ENCODE measurements at places on chromosomes 16 and 17.

DNA sequence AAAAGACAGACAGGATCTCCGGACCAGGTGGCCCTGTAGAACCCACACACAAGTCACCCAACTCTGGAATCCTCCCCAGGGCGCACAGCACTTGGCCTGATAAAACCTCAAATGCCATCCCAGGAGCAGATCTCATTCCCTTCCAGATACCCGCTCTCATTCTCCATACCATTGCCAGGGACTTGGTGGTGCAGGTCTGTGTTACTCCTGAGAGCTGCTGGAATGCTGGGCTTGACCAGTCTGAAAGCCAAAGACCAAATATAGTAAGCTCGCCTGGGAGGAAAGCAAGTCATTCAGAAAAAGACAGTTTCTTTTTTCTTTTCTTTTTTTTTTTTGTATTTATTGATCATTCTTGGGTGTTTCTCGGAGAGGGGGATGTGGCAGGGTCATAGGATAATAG is 10.7 kb downstream of the MKS1 start:
- DNase-seq = no peak

DNA sequence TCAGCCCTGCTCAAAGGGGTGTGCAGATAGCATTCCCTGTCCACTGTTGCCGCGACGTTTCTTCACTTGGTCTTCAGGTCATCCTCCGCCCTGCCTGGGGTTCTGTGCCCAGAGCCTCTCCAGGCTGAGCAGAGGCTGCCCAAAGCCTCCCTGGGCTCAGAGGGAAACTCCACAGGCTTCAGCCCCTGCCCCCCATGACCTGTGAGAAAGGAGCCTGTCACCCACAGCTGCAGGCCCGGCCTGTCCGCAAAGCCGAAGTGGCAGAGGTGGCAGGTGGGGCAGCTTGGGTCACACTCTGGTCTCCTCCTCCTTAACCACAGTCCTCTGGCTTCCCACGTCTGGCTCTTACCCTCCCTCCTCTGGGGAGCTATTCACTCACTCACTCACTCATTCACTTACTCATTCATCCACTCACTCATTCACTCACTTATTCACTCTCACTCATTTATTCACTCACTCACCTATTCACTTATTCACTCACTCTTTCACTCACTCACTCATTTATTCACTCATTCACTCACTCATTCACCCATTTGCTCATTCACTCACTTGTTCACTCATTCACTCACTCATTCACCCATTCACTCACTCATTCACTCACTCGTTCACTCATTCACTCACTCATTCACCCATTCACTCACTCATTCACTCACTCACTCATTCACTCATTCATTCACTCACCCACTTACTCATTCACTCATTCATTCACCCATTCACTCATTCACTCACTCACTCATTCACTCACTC is 7.1 kb upstream of the CPSF4L start:
- no peak for DNase-seq

- no peak for DNase-seq
Observed at GRCh38 chr16:81634380-81635062, 144.6 kb upstream of the PLCG2 start.

GRCh38 chr17:79916991-79917901 is 78.0 kb upstream of the CBX4 start:
- no peak for DNase-seq

- no peak for DNase-seq
Observed at GRCh38 chr16:81310045-81310644, 4.6 kb upstream of the GAN start.

DNA sequence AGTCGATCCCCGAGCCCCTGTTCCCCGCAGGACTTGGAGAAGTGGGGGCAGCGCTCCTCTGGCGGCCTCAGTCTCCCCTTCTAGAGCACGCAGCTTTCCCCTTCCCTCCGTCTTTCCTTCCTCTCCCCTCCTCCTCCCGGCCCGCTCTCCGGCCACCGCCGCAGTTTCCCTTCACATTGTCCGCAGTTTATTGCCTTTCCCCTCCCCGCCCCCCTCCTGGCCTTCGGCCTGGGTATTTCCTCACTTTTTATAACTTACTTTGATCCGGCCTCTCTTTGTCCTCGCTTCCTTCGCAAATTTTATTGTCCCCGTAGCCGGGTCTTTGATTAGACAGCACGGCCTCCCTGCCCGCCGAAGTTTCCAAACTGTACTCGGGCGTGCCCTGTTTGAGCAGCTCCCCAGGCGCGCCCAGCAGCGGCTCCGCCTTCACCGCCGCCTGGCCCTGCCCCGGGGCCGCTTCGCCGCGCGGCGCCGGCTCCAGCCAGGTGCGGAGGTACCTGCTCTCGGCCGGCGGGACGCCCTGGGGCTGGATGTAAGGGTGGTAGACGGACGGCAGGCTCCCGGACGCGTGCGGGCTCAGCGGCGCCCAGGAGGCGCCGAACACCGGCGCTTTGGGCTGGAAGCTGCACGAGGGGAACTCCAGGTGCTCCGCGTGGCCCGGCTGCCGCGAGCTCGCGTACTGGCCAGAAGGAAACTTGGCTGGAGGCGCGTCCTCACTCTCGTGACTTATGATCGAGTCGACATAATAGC is 488 bp downstream of the HOXB9 start:
- DNase-seq = no peak

DNA sequence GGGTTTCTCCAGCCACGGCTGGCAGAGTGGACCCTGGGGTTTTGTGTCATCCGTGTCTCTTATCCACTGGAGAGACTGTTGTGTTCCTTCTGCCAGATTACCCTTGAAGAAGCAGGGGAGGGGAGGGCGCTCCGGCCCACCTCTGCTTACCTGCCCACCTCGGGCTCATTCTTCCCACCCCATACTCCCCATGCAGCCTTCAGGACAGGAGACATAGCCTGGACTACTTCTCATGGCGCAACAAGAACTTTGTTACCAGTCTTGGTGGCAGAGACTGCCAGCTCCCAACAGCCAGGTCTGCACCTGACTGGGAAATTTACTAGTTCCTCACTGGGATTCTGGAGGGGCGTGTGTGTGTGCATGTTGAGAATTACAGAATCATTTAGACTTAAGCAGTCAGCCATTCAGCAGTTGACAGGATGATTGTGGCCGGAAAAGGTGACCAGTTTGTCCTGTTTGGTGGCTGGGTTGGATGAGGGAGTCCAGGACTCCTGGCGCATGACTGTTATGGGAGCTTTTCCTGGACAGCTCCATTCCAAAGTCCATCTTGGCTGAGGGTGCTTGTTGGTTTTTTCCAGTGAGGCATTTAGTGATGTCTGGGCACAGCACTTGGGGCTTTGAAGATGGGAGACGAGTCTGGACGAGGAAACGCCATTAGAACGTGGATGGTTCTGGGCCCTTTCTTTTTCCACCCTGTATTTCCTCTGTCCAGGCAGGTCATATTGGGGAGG is 8.7 kb downstream of the GSE1 start:
- DNase-seq = no peak

DNA sequence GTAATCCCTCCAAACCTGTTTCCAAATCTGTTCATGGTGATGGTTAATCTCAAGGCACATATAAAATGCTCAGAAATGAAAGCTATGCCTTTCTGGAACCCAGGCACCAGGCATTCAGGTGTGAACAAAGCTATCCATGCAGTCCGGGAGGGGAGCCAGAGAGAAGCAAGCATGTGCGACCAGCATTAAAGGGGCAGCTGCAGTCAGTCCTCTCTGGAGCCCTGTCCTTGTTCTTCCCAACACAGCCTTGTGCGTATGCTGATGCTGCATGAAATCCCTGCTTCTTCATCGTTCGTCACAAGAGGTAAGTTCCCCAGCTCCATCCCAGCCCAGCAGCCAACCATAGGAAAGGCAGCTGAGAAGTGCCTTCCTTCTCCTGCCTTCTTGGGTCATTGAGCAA is 148.7 kb downstream of the GRIN2A start:
- DNase-seq = no peak

GRCh38 chr17:27976331-27976730 is 66.1 kb upstream of the NLK start:
- DNase-seq = peak; percentile 53

DNA sequence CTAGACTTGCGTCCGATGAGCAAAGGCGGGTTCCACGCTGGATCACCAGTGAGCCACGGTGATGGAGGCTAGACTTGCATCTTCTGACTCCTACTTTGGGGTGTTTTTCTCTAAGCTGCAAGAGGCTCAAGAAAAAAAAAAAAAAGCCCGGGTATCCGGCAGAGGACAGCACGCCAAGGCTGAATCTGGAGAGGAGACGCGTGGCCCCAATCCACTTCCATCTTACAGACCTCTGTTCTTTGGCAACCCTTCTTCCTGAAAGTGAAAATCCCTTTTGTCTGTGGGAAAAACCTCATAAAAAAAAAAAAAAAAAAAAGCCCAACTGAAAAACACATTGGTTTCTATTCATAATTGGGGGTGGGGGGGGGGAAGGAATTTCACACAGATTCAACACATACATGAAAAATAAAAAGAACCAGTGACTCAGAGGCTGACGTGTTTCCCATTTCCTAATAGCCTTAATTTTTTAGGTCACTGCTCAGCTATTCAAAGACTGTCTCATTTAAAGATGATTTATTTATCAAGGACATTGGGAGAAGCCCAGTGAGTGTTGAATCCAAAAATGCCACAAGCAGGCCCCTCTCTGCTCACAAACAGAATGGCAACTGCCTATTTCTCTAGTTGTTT is 258.3 kb downstream of the FOXL1 start:
- DNase-seq = peak; percentile 86

DNA sequence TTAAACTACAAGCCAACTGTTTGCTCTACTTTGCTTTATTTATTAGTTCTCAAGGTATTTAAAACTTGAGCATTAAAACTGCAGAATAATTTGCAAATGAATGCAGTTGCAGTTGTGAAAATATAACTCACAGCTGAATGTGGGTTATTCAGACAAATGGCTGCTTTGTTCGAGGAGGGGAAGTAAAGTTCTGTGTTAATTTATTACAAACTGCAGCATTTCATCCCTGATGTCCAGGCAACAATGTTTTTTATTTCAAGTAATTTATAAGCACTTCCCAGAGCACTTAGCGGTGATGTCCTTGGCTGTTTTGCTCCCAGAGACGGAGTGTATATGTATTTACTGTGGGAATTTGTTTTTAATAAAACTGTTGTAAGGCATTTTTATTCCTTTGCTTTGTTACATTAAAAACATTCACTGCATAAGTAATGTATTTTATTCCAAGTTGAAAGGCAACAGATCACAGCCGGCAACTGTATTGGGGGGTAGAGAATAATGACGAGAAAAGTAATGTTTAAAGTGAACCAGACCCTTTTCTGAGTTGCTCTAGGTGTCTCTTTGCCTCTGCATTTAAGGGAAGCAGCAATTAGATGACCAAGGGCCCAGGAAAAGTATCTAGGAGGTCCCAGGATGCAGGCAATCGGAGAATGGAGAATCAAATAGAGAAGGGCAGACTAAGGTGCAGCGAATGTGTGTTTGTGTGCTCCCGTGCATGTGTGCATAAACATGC is 291.2 kb upstream of the SALL1 start:
- DNase-seq = no peak

DNA sequence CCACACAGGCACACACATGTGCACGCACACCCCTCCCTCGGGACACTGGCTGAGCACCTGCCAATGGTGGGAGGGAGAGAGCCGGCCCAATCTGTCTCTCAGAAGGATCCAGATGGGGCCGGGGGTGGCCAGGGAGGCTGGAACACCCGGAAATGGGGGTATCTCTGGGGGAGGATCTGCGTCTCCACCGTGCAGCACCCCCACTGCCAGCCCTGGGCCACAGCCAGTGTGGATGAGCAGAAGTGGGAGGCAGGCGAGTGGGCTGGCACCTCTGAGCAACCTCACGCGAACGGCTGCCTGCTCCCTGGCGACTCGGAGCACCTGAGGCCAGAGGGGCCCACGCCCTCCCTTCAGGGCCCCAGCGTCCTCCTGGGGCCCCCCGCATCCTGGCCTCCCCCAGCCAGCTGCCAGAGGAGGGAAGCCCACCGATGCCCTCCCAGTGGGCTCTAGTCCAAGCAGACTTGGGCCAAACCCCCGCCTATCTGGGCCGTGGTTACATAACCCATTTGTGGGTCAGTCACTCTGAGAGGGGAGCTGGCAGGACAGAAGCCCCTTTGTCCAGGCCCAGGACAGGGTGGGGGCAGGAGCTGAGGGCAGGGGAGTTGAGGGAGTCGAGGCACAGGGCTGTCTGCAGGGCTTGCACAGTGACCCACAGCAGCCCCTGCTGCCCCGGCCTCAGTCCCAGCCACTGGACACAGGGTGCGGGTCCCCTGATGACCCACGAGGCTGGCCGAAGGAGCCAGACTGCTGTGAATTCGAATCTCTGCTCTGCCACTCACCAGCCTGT is 5.6 kb downstream of the CASKIN1 start:
- no peak for DNase-seq

DNA sequence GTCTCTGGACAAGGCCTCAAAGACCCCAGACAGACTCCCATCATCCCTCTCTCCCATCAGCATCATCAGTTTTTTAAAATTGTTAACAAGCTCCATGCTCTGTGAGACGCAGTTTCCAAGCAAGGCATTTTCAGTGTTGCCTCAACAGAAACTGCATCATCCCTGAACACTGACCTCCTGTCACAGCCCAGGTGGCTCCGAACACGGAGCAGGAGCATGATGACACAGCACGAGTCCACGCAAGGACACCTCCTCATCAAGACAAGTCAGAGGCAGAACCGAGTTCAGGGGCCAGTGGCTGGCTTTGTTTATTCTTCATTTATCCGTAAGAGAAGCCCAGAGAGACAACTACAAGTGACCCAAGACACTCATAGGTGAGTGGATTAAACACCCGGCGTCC is 91.4 kb downstream of the ANKRD11 start:
- no peak for DNase-seq

DNA sequence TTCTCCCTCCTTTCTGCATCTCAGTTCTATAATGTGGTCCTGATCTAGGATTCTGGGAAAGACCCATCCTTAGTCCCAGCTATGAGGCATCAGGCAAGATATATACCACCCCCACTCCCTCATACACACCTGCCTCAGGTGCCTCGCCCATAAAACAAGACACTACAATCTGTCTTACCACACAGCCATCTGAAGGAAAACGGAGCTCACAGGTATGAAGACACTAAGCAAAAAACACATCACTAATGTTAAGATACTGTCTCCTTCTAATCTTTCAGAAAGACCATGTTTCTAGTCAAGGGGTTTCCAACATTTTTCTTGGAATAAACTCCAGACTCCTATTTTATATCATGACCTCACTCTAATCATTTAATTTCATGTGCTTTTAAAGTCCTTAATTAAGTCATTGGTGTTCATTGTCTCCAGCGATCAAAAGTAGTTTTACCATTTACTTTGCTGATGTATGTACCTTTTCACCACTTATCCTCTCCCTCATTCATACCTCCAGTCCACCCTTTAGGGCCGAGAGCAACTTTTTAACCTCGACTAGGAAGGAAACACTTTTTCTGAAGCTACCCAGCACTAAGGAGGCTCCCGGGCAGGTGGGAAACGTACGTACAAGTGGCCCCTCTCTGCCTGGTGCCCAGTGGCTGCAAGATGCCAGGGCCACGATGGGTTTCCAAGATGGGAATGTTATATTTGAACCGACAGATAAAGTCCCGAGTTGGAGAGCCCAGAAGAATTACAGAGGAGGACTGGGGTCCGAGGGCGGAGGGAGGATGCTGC is 979 bp downstream of the MAP3K14 start:
- DNase-seq = no peak

DNA sequence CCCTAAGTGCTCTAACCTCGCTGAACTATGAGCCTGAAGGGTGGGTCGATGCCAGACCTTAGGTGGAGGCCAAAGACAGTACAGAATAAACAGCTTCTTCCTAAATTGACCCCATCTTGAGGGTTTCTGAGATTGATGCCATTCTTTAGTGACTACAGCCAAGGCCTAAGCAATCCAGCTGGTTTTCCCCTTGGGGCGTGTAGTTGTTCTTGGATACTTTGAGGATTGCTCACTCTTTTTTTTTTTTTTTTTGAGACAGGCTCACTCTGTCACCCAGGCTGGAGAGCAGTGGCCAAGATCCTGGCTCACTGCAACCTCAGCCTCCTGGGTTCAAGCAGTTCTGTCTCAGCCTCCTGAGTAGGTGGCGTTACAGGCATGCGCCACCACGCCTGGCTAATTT is 2.0 kb downstream of the OVCA2 start:
- peak; percentile 88 for DNase-seq
